ENCODE measurements at places on chromosomes 12 and 14.

- no peak for DNase-seq
These were observed 146.5 kb downstream of the SAMD4A start for GRCh38 chr14:54713379-54713778.

- peak; percentile 43 for DNase-seq
These were observed 12.4 kb upstream of the ARF6 start for GRCh38 chr14:49880267-49881064.

GRCh38 chr12:1279050-1279449, 288.0 kb downstream of the ERC1 start:
- DNase-seq, result peak; percentile 43

DNA sequence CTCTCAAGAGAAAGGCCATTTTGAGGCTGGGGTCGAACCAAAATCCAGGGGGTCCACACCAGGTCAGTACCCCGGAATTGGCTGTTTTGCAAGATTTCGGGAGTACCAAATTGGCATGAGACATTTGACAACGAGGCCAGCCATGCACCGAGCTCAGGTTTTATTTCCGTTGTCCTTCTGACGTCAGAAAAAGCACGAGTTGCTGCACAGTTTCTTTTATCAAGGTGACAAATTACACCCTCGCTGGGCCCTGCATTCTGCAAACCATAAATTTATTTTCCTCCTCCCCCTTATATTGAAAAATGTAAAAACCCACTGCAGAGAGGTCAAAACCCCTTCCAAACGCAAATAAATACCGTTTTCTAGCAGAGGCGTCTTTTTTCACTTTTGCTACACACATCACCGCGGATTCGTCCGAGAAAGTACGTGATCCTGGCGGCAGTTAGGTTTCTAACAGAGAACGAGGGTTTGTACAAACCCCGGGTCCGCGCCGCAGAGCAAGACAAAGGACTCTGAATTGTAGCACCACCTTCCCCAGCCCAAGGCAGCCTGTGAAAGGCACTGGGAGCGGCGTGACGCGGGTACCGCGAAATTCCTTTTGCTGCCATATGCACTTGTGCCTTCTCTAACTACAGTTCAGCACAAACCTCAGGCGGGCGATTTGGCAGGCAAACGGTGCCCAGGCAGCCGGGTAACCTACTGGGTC, 1.8 kb downstream of the SLC38A1 start:
- DNase-seq, result peak; percentile 84

- DNase-seq, result no peak
These were observed 50.9 kb downstream of the AP5M1 start for GRCh38 chr14:57319636-57320192.

GRCh38 chr12:57148469-57149244, 1.2 kb upstream of the LRP1-AS start:
- no peak for DNase-seq

GRCh38 chr14:70748422-70748821, 60.9 kb downstream of the MAP3K9 start:
- no peak for DNase-seq

GRCh38 chr12:105358789-105359188, 28.3 kb downstream of the C12orf75 start:
- DNase-seq, result peak; percentile 89

- DNase-seq, result peak; percentile 81
These were observed 59.3 kb downstream of the DNAI7 start for GRCh38 chr12:25135531-25136154.

DNA sequence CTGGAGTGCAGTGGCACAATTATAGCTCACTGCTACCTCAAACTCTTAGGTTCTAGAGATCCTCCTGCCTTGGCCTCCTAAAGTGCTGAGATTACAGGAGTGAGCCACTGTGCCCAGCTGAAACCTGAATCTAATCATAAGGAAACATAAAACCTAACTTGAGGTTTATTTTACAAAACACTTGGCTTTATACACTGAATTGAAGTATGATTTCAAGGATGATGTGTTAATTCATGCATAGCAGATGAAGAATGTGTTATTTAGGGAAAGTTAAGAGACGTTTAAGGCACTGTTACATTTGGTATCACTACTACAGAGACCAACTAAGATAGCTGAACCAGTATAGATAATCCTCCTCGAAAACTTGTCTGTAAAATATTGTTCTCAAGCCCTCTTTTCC, 6.4 kb downstream of the DICER1 start:
- DNase-seq, result no peak

DNA sequence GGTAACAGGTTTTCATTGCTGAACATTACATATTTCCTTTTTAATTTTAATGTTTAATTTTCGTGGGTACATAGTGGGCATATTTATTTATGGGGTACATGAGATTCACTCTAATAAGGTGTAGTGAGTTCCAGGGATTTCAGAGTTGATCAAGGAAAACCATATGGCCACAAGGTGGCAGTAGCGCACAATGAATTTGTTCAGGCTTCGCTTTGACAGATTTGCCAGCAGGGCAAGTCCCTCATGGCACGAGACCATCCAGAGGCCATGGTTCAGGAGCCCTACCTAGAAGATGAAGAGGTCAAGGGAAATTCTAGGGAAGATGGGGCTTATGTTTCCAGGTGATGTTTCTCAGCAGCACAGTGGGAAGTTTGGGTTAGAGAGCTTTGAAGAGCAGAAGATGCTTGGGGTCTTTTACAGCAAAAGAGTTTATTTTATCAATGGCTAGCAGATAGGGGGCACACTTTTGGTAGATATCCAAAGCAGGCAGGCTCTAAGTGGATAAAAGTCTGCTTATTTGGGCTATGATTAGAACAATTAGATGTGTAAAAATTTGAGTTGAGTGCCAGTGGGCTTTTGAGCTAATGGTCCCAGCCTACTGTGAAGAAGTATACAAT, 1004.4 kb downstream of the AACS start:
- peak; percentile 91 for DNase-seq

DNA sequence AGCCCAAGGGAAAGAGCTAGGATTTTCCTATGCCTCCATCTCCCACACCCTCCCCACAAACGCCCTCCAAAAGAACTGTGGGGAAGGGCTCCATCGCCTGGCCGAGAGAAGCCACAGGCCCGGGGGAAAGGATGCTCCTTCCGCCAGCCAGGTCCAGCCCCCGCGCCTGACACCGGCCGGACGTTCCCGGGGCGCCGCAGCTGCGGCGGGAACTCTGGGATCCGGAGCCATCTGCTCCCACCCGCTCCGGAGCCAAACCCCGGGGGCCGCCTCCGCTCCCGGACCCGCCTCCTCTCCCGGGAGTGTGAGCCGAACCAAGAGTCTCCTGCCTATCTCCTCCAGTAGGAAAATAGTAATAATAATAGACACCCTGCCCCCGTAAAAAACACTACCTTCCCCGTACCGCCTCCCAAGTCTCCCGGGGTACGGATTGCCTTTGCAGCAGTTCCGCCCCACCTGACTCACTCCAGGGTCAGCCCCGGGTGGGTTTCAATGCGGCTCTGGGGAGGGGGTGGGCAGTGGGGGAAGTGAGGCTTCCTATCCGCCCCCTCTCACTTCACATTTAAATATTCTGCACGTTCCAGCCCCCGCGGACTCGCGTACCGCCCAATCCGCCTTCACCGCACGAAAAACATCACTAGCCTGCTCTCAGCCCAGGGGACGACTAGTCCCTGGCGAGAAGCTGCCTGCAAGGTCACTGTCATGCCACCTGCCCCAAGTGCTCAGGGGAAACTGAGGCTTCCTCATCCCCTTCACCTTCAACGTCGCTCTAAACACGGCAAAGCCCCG, 2.4 kb downstream of the AGAP2 start:
- DNase-seq, result no peak

DNA sequence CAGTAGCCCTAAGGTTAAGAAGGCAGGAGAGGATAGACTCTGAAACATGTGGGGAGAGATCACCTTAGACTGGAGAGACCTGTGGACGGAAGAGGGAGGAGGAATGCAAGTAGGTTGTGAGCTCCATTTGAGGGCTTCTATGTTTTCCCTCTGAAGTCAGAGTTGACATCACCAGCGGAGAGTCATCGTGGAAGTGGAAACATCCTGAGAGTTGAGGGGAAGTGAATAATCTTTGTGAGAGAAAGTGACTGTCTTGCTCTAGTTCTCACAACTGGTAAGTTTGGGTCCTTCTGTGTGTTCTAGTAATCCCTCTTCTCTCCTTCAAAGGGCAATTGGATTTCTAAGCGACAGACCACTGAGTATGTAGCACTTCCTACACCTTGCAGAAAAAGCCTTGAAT, 103.6 kb upstream of the CCND2 start:
- no peak for DNase-seq

DNA sequence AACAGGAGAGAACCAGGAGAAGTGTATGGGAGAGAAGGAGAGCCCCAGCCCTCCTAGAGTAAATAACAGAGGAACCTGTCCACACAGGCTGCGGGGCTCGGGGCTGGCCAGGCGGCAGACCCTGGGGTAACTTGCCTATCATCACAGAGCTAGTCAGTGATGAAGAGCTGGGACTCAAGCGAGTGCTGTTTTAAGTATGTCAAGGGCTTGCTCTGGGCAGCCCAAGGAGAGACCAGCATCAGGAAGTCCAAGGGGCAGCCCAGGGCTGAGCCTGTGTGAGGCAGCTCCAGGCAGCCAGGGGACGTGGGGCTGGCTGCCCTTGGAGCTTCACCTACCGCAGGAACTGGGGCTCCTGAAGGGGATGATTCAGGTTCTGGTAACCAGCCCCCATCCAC, 10.0 kb downstream of the VWF start:
- no peak for DNase-seq

DNA sequence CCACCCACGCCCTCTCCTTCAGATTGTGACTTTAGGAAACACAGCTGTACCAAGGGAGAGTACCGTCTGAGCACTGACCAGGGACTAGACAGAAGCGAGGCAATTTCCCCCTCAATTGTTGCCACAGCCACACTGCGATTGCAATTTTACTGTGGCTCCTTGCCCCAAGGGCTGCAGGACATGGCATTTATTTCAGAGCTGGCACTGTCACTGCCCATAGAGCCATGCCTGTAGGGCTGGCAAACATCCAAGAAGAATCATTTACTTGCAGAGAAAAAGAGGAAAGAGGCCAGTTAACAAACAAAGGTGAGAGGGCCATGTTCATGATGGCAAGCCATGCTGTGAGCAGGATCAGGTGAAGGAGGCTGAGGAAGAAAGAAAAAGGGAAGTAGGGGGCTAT, 129.6 kb downstream of the EMP1 start:
- DNase-seq, result no peak

- DNase-seq, result no peak
These were observed 240.4 kb upstream of the FAR2 start for GRCh38 chr12:28908646-28909045.

- DNase-seq, result no peak
These were observed 36.0 kb downstream of the NINJ2 start for GRCh38 chr12:627285-627684.

DNA sequence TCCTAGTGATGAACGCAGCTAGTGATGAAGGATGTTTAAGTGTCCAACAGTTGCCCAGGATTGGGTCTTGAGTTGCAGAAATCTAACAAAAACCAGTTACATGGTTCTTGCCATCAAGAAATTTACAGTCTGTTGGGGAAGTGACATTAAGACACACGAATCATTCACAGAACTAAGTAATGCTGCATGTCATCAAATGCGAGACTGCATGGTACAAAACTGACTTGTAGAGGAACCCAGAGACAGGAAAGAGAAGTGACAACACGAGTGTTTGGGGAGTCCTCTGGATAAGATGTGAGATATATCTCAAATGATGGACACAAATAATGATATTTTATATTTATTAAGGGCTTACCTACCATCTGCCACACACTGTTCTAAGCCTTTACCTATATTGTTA, 6.1 kb upstream of the SYNE3 start:
- DNase-seq, result no peak

- DNase-seq, result no peak
These were observed 16.3 kb upstream of the RNF34 start for GRCh38 chr12:121383601-121384021.

GRCh38 chr12:67269633-67270573, 745 bp downstream of the CAND1 start:
- peak; percentile 77 for DNase-seq

DNA sequence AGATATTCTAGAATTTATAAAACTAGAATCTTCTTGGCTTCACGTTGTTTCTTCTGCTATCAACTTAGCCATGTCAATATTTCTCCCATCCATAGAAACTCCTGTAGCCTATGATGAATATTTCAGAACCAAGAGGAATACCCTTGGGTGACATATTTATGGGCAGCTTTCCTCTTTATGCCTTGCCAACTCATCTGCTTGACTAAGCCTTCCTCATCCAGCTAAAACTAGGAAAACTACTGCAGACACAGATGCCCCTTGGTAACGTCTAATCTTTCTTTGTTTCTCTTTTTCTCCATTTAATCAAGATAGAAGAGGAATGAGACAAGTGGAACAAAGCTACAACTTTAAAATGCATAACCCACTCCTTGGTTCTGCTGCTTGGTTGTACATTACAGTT, 6.3 kb downstream of the GOLT1B start:
- DNase-seq, result no peak

DNA sequence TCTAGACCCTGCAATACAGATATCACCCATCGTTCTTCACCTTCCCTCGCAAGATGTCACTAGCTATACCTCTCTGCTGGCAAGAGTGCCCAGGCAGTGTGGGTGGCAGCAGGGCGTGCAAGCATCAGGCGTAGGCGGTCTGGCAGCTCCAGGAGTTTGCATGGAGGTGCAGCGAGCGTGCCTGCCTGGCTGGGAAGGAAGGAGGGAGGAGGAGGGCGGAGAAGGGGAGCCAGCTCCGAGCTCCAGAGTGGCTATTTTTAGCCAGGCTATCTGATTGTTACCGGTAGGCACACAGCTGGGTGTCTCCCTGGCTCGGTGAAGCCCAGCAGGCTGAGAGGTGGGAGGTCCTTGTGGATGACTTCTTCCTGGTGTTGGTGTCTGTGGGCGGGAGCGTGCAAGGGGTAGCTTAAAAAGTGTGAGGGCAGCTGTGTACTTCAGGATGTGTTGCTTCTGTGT, 6.2 kb downstream of the FOXJ2 start:
- no peak for DNase-seq

DNA sequence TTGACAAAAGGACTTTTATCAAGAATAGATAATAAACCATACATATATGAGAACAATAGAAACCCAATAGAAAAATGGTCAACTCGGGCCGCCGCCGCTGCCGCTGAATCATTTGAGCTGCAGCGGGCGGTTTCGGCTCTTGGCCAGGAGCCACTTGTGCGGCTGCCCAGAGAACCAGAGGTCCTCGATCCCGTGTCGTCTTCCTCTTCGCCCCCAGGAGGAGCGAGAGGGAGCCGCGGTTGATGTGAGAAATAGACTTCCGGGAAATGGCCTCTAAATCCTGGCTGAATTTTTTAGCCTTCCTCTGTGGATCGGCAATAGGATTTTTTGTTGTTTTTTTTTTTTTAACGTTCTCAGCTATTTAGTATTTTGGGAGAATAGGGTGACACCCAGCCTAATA, 44.8 kb downstream of the CPSF6 start:
- DNase-seq, result no peak

- DNase-seq, result no peak
These were observed 62.2 kb downstream of the BMP4 start for GRCh38 chr14:53894456-53894855.

Data from Karpas-422 (cell line).